IPS DF 19.7 (cell line): ENCODE measurements at places on chromosomes 16 and 17.

DNA sequence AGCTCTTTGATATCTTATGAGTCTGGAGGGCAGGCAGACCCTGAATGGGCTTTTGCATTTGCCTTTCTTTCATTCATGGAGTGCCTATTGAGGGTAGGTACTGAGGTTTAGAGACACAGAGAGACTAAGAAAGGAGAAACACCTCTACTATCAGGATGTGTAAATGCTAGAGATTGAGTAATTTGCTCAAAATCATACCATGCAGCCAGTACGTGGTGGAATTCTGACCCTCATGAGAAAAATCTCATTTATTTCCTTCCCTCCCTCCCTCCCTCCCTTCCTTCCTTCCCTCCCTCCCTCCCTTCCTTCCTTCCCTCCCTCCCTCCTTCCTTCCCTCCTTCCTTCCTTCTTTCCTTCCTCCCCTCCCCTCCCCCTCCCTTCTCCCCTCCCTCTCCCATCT lies 18.4 kb upstream of the NFATC3 start:
- no peak for DNase-seq

DNA sequence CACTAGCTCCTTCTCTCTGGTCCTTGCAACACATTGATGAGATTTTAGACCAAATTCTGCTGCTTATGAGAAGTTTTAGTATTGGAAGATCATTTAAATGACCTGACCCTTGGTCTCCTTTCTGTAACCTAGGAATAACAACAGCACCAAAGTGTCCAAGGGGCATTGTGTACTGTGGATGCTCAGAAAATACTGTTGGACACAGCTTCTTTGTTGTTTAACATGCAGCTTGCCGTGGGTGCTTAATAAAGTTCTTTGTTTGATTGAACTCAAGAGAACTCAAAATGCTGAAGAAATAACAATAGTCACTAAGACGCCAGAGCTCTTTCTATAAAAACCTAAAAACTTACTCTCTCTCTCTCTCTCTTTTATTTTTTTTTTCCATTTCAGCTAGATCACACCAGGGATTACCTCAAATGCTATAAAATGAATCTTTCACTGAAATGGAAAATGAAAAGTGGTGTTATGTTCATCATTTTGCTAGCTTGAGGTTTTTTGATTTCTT lies 548.9 kb upstream of the CDH8 start:
- no peak for DNase-seq

DNA sequence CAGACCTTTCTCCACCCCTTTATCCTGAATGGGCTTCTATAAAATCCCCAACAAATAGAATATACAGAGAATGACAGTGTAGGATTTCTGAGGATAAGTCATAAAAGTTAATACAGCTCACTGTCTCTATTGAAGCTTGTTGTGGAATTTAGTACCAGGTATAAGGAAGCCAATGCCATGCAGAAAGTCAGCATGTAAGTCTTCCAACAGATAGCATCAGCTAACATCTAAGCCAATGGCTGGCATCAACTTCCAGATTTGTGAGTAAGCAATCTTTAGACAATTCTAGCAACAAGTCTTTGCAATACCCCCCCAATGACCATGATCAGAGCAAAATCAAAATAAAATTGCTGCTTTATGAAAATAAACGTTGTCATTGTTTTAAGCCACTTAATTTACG lies 22.5 kb upstream of the LRRC37A3 start:
- no peak for DNase-seq

- no peak for DNase-seq
These were observed 34.0 kb downstream of the HS3ST3B1 start for GRCh38 chr17:14334919-14335318.

DNA sequence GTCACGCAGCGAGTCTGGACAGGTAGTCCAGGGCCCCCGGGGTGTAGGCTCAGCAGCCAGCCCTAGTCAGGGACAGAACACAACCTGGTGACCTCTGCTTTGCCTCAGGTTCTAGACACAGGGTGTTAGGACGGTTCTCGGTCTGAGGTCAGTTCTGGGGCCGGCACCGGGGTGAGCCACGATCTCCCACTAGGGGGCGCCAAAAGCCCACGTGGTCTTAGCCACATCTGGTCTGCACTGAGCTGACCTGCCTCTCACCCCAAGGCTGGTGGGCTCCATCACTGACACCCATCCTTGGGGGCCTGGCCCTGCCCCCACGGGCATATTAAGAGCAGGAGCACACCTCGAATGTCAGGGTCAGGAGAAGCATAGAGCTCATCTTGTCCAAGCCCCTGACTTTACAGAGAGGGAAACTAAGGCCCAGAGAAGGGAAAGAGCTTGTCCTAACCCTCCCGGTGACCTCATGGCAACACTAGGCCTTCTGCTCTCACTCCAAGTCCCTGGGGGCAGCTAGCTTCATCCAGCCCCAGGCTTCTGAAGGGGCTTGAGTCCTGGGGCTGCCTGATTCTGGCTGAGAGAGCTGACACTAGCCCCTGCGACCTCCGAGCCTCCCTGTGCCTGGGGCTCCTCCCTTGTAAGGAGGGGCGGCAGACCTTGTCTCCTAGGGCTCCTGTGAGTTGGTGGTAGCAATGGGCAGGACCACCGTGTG lies 9.0 kb downstream of the SLC5A10 start:
- DNase-seq: no peak

GRCh38 chr17:78252701-78253635 lies 21.5 kb downstream of the TMEM235 start:
- DNase-seq: no peak

GRCh38 chr16:10297341-10298006 lies 88.4 kb upstream of the ATF7IP2 start:
- no peak for DNase-seq

- DNase-seq: no peak
These were observed 979 bp downstream of the ABHD15 start for GRCh38 chr17:29565643-29566472.

GRCh38 chr16:89156740-89157645 lies 14.6 kb upstream of the CDH15 start:
- no peak for DNase-seq

- no peak for DNase-seq
These were observed 189.7 kb downstream of the AXIN2 start for GRCh38 chr17:65371702-65372101.

GRCh38 chr17:17157041-17157440 lies 49.1 kb downstream of the PLD6 start:
- DNase-seq: no peak

GRCh38 chr17:37220607-37220953 lies 155.2 kb upstream of the C17orf78 start:
- DNase-seq: no peak

- no peak for DNase-seq
These were observed 11.6 kb upstream of the LYRM9 start for GRCh38 chr17:27904534-27905446.

DNA sequence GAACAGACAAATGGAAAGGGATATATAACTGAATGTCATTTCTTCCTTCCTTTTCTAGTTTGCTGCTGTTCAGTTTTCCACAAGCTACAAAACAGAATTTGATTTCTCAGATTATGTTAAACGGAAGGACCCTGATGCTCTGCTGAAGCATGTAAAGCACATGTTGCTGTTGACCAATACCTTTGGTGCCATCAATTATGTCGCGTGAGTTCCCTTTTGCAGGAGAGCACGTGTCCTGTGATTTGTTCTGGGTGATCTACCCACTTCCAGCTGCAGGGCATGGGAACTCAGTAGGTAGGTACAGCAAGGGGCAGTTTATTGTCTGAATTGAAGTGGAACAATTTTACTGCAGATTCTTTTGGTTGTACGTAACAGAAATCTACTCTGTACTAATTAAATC lies 8.8 kb downstream of the ITGAL start:
- DNase-seq: no peak

- no peak for DNase-seq
These were observed 47.8 kb downstream of the CREBBP start for GRCh38 chr16:3832668-3833067.

GRCh38 chr17:19873346-19873745 lies 5.6 kb upstream of the ULK2 start:
- no peak for DNase-seq

GRCh38 chr17:8249621-8250500 lies 772 bp downstream of the PFAS start:
- no peak for DNase-seq

DNA sequence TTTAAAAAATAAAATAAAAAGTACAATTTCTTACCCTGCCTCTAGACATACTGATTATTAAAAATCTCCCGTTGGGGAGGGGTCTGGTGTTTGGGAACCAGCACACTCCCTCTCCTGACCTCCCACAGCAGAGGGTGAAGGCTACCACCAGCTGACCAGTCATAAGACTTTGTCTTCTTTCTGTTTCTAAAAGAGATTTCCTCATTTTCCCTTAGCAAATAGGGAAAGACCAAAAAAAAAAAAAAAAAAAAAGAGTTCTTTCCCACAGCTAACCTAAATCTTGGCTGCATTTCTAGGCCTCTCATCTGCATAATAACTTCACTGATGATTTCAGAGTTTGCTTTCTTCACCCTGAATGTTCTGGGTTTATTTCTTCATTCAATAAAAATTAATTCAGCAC lies 30.3 kb downstream of the CDK5RAP3 start:
- no peak for DNase-seq

DNA sequence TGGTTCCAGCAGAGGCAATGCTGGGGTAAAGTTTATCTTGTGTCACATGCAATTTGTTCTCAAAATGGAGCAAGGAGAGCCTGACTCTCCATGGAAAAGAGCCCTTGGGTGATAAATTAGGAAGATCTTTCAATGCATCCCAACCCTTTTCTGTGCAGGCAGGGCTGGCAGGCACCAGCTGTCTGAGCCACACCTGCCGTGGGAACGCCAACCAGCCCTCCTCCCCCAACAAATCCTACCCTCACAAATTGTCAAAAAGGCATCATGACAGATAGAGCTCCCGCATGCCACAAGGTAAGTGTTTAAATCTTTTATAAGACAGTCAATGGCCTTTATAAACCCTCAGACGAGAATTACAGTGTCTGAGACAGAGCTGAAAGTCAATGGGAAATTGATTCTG lies 418.5 kb upstream of the CDH5 start:
- DNase-seq: no peak

- no peak for DNase-seq
These were observed 116.3 kb downstream of the USP22 start for GRCh38 chr17:20926532-20926931.

DNA sequence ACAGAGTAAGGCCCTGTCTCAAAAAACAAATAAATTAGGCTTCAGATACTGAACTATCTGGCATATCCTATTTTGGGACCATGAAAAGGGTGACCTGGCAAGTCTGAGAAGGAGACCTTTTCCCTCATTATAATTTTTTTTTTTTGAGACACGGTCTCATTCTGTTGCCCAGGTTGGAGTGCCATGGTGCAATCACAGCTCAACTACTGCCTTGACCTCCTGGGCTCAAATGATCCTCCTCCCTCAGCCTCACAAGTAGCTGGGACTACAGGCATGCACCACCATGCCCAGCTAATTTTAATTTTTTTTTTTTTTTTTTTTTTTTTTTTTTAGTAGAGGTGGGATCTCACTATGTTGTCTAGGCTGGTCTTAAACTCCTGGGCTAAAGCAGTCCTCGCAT lies 37.3 kb downstream of the PLCG2 start:
- DNase-seq: no peak

- DNase-seq: no peak
These were observed 4.3 kb downstream of the MYO1C start for GRCh38 chr17:1487939-1488825.

DNA sequence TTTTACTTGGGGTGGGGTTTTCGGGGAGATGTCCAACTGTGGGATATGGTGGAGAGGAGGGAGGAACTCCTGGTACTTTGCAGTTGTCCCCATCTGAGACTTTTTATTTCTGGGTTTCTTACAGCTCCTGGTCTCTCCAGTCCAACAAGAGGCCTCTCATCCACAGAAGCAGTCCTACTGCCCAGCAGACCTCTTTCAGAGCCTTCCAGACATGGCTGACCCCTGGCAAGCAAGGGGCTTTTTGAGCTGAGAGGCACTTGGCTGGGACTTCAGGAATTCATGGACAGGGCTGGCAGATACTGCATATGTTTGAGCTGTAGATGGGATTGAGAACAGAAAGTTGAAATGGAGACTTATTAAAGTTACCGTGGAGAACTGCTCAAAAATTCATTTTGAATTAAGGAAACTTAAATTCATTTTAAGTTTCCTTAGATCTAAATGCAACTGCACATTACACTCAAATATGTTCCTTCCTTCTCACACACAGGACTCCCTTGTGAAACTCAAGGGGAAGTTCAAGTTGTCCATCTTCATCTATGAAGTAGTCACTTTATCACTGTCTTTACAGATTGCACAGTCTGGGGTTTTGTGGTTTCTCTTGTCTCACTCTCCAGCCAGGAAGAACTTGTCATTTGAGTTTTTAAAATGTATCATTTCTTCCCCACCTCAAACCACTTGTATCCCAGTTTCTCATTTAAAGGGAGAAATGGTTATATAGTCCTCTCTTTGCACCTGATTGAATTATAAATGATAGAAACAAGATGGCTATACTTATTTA lies 1.1 kb downstream of the LASP1NB start:
- no peak for DNase-seq

DNA sequence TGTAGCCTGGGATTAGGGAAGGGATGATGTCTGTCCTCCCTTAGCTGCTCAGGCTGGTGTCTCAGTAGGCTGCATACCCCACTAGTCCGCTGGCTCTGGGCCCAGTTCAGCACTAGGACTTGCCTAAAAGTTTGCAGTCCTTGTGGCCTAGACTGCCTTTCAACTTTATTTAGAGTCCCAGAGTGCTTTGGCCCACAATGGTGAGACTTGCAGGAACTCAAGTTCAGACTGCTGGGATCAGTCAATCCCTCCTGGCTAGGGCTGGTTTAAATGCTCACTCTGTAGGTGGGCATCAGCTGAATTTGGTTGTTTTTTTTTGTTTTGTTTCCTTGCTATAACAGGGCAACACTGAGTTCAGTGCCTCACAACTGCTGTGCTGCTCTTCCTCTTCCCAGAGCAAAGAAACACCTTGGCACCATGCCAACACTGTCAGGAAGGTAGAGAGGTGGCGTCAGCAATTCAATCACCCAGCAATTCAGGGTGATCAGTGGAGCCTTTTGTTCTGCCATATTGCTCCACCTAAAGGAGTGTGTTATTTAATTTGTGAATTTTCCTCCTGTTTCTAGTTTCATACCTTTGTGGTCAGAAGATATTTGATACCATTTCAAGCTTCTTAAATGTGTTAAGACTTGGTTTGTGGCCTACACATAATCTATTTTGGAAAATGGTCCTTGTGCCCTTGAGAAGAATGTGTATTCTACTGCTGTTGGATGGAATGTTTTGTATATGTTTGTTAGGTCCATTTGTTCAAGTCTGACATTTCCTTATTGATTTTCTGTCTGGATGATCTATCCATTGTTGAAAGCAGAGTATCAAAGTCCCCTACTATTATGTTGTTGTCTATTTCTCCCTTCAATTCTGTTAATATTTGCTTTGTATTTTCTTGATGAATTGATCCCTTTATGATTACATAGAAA lies 284.0 kb upstream of the PMFBP1 start:
- no peak for DNase-seq

GRCh38 chr16:57299009-57299718 lies 14.7 kb upstream of the PLLP start:
- no peak for DNase-seq

GRCh38 chr17:34347063-34347462 lies 9.2 kb upstream of the CCL13 start:
- no peak for DNase-seq

- no peak for DNase-seq
These were observed 5.4 kb downstream of the EDC4 start for GRCh38 chr16:67878232-67878631.

GRCh38 chr17:78621720-78622490 lies 44.7 kb upstream of the DNAH17 start:
- no peak for DNase-seq

GRCh38 chr17:81612172-81612970 lies 24.5 kb downstream of the NPLOC4 start:
- DNase-seq: no peak
